CD8-positive, alpha-beta memory T cell (primary cell): ENCODE measurements at places on chromosomes 13 and 19. TPM values are rescaled to one million over a fixed set of nuclear protein-coding genes. Genes with fewer than 3 reads are reported as not detected.

Gene ZNF534
- not detected for total RNA-seq

DNA sequence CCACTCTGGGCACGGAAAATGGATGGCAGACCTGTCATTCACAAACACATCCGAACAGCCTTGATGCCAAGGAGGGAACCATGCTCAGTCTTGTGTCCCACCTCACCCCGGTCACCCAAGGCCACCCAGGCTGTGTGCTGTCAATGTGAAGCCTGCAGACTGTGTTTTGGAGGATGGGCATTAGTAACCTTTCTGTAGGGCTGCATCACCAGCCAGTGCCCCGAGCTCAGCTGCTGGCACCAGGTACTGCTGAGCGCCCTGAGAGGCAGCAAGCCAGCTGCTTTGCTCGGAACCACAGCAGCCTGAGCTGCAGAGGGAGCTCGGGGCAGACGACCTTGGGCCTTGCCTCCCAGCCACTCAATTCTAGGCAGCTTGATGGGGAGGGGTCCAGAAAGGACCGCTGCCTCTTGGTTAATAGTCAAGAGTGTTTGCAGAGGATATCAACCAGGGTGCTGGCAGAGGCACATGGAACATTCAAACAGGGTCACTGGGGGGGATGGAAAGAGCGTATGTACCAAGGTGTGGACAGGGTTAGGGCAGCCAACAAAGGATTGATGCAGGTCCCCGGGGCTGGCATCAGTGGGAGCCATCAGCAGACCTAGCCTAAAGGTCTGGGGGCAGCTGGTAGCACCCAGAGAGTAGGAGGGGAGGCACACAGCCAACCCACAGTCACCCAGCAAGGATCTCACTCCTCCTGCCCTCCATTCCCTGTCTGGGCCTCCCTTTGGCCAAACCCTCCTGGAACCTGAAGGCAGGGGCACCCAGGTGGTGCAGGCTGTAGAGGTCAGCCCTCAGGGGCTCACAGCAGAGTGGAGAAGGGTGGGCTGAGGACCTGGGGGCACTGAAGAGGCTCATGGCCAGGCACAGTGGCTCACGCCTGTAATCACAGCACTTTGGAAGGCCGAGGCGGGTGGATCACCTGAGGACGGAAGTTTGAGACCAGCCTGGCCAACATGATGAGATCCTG lies 8.1 kb downstream of the VSTM2B start:
- peak; percentile 23 for DNase-seq
- no peaks in the 10 kb centered on the region for H3K36me3 ChIP-seq
- no peak overlapping the region for H3K27ac ChIP-seq
- H3K4me1 ChIP-seq = peaks cover 4% of the 10 kb centered on the region

Gene LGALS4
- total RNA-seq = 1.8 TPM

DNA sequence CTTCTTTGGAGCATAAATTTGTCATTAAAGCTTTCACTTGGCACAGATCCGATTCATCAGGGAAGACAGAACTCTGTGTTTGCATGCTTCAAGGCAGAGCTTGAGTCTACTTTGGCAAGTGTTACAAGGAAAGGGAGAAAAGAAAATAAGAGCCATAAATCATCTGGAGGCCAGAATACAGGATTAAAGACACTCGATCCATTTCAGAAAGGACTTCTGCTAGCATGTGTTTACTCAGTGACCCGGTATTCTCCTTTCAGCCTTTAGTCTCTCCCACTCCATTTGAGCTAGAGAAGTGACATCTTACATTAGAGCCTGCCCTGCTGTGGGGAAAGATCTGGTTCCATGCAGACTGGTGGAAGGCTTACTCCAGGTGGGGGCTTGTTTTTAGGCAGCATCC lies 306.4 kb downstream of the KLF5 start:
- H3K4me1 ChIP-seq = no peaks in the 10 kb centered on the region
- H3K27ac ChIP-seq = no peak overlapping the region
- no peaks in the 10 kb centered on the region for H3K27me3 ChIP-seq

Gene NCAN
- 0.04 TPM for total RNA-seq

Gene ZNF701
- total RNA-seq = 18.3 TPM

Gene DAND5
- total RNA-seq = not detected

- H3K36me3 ChIP-seq = peaks cover 13% of the 10 kb centered on the region
- no peaks in the 10 kb centered on the region for H3K27me3 ChIP-seq
- H3K4me3 ChIP-seq = no peak overlapping the region
- peaks cover 36% of the 10 kb centered on the region for H3K4me1 ChIP-seq
Observed at GRCh38 chr19:2274185-2274711, 7.7 kb downstream of the PEAK3 start.

Gene ZNF728
- not detected for total RNA-seq

DNA sequence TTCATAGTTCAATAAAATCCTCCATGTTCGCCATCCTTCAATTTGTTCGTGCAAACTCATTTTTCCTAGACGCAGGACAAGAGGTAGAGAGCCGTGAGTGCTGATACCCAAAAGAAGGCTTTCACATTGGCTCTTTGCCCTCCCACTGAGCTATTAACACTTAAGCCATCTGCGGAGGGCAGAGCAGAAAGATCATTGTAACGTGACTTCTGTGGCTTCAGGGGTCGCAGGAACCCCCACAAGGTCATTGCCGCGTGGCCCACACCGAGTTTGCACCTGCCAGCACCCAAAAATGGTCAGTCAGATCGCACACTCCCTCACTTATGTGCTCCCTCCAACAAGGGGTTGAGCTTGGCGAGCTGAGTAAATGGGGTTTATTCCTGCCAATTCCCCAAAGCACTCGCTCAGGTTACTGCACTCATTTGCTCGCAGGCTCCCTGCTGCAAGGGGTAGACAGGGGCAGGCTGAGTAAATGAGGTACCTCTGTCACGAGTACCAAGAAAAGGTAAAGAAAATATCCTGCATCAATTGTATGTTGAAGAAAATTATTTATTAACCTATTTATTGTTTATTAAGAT lies 144.1 kb downstream of the PRR20E start:
- no peak overlapping the region for H3K27ac ChIP-seq
- H3K4me3 ChIP-seq = no peak overlapping the region
- H3K36me3 ChIP-seq = no peaks in the 10 kb centered on the region
- no peaks in the 10 kb centered on the region for H3K4me1 ChIP-seq
- H3K27me3 ChIP-seq = no peaks in the 10 kb centered on the region

GRCh38 chr19:54430306-54431254 lies 15.3 kb downstream of the TTYH1 start:
- H3K4me3 ChIP-seq = no peak overlapping the region
- DNase-seq = peak; percentile 40
- no peaks in the 10 kb centered on the region for H3K27me3 ChIP-seq
- no peak overlapping the region for H3K27ac ChIP-seq

DNA sequence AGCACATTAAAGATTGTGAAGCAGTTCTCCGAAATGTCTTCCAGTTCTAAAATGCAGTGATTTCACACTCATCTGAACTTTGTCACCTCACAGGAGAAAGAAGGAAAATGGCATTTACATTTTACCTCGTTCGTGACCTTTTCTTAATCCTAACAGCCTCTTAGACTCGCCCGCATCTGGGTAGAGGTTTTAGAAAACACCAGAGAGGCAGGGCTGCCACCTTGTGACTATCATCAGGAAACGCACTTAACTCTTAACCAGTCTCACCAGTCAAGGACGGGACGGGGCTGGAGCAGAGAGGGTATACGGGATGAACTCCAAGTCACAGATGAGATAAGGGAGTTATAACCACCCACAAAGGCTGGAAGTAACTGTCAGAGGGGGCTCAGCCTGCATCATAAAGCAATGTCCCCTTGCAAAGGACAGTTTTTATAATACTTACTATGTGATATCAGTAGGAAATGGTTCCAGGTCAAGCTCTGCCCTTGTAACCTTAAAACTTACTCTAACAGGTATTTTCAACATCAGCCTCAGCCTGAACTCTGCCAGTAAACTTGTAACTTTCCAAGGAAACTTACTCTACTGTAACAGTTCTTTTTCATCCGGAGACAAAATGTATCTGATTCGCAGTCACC lies 8.6 kb upstream of the CEACAM6 start:
- peaks cover 7% of the 10 kb centered on the region for H3K27me3 ChIP-seq
- DNase-seq = peak; percentile 34
- H3K36me3 ChIP-seq = no peaks in the 10 kb centered on the region
- H3K4me1 ChIP-seq = no peaks in the 10 kb centered on the region
- H3K4me3 ChIP-seq = no peak overlapping the region

GRCh38 chr19:3346677-3347353 lies 19.6 kb upstream of the NFIC start:
- H3K4me1 ChIP-seq = no peaks in the 10 kb centered on the region
- H3K4me3 ChIP-seq = no peak overlapping the region
- DNase-seq = no peak
- H3K27me3 ChIP-seq = no peaks in the 10 kb centered on the region
- no peak overlapping the region for H3K27ac ChIP-seq

- no peaks in the 10 kb centered on the region for H3K36me3 ChIP-seq
- H3K27me3 ChIP-seq = no peaks in the 10 kb centered on the region
- peaks cover 16% of the 10 kb centered on the region for H3K4me1 ChIP-seq
Observed at GRCh38 chr13:40377783-40378182, 288.7 kb downstream of the FOXO1 start.

Gene ELANE
- not detected for total RNA-seq

- H3K4me3 ChIP-seq = no peak overlapping the region
- no peaks in the 10 kb centered on the region for H3K4me1 ChIP-seq
- H3K36me3 ChIP-seq = peaks cover 38% of the 10 kb centered on the region
Observed at GRCh38 chr13:98896868-98897144, 81.1 kb downstream of the DOCK9 start.
